ENCODE measurements at places on chromosomes 4 and X. TPM values are rescaled to one million over a fixed set of nuclear protein-coding genes. Genes with fewer than 3 reads are reported as not detected.

Gene MAGEA9B
- not detected for total RNA-seq

DNA sequence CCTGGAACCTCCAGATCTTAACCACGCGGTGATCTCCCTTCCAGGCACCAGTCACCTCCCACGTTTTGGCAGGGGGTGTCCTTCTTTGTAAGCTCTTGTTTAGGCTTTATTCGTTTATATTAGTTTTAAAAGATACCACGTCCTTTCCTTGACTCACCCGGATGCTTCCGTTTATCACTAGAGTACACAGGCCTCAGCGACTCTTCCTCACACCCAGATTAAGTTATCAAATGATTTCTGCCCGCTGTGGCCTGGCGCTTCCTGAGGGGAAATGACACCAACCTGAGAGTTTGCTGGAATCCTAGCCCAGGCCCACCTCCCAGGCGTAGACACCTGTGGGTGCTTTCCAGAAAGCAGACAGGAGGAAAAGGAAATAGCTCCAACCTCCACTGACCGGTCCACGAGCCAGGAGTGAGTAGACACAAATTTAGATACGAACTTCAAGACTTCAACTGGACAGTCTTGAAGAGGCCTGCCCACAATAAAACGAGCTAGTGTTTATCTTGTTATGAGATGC is 756 bp upstream of the ADAMTS3 start:
- no peak for DNase-seq

DNA sequence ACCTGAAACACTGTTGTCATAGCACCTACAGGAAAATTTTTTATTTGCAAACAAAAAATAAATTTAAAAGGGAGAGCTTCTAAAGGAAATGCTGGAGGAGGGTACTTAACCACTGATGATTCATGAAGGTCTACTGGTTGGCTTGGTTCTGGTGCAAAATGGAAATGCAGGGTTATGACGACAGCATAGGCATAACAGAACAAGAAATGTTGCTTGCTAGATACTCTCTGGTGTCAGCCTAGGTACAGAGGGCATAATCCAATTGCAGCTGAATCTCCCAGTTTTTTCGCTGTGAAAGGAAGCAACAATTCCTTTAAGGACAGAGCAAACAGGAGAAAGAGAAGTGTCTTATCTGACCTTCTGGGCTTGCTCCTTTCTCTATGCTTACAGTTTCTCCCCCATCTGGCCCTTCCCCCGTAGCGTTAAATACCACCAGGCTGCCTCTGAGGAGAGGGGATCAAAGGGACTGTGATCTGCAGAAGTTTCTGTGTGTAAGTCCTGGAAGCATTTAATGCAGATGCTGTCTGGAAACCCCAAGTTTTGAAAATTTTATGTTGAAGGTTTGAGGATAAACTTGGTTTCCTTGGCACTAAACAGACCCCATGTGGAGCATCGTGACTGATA is 23.7 kb upstream of the CASK start:
- DNase-seq, result no peak

- no peak for DNase-seq
These were observed 67.8 kb downstream of the ABLIM2 start for GRCh38 chr4:8090744-8091301.

- DNase-seq, result no peak
These were observed 13.7 kb downstream of the CCKAR start for GRCh38 chr4:26476545-26476944.

- DNase-seq, result no peak
These were observed 2.7 kb downstream of the GEMIN8 start for GRCh38 chrX:14027036-14027435.

DNA sequence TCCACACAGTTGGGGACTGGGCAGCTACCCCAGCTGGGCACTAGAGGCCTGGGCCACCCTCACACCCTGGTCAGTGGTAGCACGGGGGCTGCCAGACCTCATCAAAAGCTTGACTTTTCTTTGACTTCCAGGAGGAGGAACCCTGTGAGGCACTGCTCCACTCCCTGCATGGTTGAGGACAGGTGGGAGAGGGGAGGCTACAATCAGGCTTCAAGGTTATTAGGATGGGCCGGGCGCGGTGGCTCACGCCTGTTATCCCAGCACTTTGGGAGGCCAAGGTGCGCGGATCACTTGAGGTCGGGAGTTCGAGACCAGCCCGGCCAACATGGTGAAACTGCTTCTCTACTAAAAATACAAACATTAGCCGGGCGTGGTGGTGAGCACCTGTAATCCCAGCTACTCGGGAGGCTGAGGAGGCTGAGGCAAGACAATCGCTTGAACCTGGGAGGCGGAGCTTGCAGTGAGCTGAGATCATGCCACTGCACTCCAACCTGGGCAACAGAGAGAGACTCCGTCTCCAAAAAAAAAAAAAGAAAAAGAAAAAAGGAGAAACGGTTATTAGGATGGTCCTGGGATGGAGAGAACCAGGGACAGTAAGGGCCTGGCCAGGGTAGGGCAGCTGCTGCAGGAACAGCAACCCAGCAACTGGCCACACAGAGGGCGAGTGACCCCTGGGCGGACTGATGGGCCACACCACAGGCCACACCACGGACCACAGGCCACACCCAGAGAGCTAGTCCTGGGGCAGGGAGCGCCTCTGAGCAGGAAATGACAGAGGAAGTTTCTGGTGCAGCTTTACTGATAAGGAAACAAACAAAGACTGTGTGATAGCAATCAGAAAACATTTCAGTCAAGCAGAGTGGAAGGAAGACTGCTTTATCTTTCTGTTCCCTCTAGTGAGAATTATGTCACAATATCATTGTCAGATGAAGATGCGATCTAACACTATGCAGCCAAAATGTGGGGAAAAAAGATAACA is 20.5 kb upstream of the OPN1LW start:
- DNase-seq, result no peak

- DNase-seq, result no peak
These were observed 4.3 kb upstream of the PNMA6E start for GRCh38 chrX:153405426-153405825.

- DNase-seq, result no peak
These were observed 19.9 kb downstream of the CLDN2 start for GRCh38 chrX:106940068-106940467.

Measured in omental fat pad (tissue), 4 donors.